Left renal cortex interstitium (tissue), 4 donors: ENCODE measurements at places on chromosomes 1 and 21. TPM values are rescaled to one million over a fixed set of nuclear protein-coding genes. Genes with fewer than 3 reads are reported as not detected.

DNA sequence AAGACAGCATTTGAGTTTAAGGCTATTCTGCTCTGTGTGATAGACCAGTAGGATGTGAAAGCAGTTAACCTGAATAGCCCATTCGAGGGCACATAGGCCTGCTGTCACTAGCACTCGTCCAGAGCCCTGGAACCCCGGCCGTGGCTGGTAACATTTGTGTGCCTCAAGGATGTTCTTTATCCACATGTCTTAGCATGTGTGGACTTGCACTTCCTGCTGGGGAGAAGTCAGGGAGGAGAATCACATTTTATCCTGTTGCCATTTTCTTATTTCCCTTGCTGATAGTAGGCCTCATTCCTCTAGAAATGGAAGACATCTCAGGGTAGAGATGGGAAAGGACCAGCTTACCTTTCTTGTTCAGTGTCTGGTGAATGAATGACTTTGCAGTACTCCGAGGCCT is 54.7 kb downstream of the VPS13D start:
- no peak for DNase-seq

GRCh38 chr1:94039871-94040569 is 80.9 kb downstream of the ABCA4 start:
- no peak for DNase-seq

GRCh38 chr1:70103770-70104169 is 101.6 kb downstream of the LRRC40 start:
- DNase-seq = no peak

Gene C1orf87
- 0.21 TPM for polyA plus RNA-seq

Gene LRRIQ3
- polyA plus RNA-seq = 5.4 TPM

Gene ATP1A4
- 0.26 TPM for polyA plus RNA-seq

Gene OR2M2
- polyA plus RNA-seq = not detected
